ENCODE measurements at places on chromosomes 2 and 18. TPM values are rescaled to one million over a fixed set of nuclear protein-coding genes. Genes with fewer than 3 reads are reported as not detected.

DSC2 gene
- 1.5 TPM for total RNA-seq

C2orf15 gene
- 0.40 TPM for total RNA-seq

SLC14A1 gene
- not detected for total RNA-seq

SERPINB10 gene
- not detected for total RNA-seq

NDC80 gene
- 11.2 TPM for total RNA-seq

SFT2D3 gene
- 6.2 TPM for total RNA-seq

KCNG2 gene
- total RNA-seq, result not detected
